ENCODE measurements at places on chromosomes 3 and 15. TPM values are rescaled to one million over a fixed set of nuclear protein-coding genes. Genes with fewer than 3 reads are reported as not detected.

The ANKUB1 gene
- total RNA-seq, result not detected

The OR5K2 gene
- total RNA-seq, result not detected

The DPPA4 gene
- 14.9 TPM for total RNA-seq

The SPINK8 gene
- total RNA-seq, result not detected

The SLC22A14 gene
- 0.29 TPM for total RNA-seq

The KIF7 gene
- total RNA-seq, result 15.5 TPM

The TBCCD1 gene
- 16.6 TPM for total RNA-seq

The TEX9 gene
- 19.7 TPM for total RNA-seq

GRCh38 chr15:31477301-31477700 is 150.7 kb downstream of the KLF13 start:
- no peak for DNase-seq

DNA sequence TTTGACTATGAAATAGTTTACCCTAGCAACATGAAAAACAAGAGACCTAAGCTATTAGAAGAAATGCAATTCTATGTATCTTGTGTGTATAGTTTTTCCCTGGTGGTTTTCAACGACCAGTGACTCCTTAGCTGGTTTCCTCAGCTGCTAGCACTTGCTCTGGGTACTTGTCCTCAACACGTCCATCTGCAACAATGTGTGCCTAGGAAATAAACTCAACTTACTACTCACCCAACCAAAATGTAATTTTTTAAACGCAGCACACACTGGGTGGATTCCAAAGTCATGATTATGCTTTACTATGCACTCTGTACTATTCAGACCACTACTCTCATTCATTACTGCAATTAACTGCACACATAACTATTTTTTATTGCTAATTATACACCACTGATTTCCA is 31.0 kb downstream of the CPA3 start:
- no peak for DNase-seq

- DNase-seq, result no peak
Observed at GRCh38 chr15:61182946-61183345, 46.2 kb downstream of the RORA start.

DNA sequence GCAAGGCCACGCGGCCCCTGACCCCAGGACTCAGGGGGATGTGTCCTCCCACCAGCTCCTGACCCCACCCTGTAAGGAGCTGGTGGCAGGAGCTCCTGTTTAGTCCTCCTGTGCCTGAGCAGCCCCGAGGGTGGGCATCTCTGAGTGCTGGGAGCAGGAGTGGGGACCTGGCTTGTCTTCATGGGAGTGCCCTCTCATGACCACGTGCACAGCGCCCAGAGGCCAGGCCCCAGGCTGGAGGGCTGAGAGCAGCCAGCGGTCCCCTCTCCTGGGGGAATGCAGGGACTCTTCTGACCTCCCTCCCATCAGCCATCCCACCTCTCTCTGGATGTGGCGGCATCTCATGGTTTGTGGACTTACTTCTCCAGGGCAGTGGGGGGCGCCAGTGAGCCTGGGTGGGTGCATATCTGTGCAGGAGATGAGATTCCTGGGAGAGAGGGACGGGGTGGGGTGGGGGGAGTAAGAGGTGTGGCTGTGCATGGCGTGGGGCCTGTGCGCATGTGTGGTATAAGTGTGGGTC is 205.6 kb downstream of the TBC1D2B start:
- DNase-seq, result no peak

DNA sequence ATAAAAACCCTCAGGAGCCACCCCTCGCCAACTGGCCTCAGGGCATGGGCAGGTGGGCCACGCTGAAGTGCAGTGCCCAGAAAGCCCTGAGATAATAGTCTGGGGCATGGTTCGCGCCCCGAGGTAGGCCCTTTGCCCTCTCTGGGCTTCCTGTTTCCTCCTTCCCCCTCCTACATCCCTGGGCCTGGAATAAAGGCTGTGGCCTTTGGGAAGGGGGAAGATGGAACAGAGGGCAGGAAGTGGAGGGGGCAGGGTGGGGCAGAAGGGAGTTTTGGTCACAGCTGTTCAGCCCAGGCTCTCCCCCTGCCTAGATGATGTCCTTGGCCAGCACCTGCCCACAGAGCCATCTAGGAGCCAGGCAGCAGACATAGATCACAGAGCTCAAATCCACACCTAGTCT is 11.3 kb downstream of the CSRNP1 start:
- no peak for DNase-seq

GRCh38 chr15:81896356-81896755 is 149.5 kb downstream of the MEX3B start:
- DNase-seq, result no peak

- no peak for DNase-seq
Observed at GRCh38 chr15:75659928-75660645, 12.4 kb downstream of the SNX33 start.

DNA sequence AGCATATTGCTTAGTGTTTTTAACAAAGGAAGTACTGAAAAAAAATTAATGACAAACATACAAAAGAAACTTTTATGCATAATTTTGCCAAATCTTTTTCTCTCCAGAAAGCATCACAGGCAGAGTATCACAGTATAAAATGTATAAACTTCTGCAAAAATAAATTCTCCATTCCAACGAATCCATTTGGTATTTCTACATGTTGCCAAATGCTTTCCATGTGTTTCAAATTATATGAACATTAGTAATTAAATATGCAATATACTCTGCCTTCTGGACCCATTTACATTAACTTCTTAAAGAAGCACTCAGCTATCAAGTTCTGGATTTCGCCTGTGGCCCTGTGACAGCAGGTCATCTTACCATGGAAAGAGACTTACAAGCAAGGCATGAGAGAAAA is 189.1 kb upstream of the ALCAM start:
- no peak for DNase-seq

GRCh38 chr3:58035524-58036255 is 27.5 kb downstream of the FLNB start:
- DNase-seq, result no peak

DNA sequence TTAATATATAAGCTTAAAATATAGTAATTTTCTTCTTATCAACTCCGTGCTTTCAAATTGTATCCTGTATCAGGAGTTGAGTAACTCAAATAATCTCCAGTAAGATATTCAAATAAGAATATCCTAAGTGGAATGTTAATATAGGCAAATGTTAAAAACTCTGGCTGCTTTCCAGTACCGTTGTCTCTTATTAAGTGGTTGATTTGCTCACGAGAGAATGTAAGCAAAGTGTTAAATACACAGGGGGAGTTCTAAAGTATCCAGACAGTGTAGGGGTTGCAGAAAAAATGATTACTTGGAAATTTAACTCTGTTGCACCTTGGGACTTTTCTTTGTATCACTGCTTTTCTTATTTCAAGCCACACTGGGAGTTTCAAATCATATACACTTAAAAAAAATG is 478.9 kb upstream of the TBL1XR1 start:
- no peak for DNase-seq

- DNase-seq, result no peak
Observed at GRCh38 chr3:184593220-184593927, 31.8 kb downstream of the EPHB3 start.

DNA sequence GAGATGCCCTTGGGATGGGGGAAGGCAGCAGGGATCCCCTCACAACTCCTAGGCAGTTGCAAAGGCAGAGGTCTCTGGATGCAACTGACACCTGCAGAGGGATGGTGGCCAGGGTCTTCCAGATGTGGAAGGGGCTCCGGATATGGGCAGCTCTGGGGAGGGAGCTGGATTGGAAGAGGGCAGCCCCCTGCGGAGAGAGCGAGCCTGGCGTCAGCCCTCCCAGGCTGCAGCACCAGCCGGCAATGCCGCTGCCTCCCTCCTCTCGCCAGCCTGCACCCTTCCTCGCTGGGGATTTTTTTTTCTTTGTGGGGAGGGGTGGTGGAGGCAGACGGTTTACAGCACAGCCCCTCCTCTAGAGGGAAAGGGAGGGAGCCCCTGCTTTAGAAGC is 1.6 kb downstream of the INSYN1 start:
- no peak for DNase-seq

DNA sequence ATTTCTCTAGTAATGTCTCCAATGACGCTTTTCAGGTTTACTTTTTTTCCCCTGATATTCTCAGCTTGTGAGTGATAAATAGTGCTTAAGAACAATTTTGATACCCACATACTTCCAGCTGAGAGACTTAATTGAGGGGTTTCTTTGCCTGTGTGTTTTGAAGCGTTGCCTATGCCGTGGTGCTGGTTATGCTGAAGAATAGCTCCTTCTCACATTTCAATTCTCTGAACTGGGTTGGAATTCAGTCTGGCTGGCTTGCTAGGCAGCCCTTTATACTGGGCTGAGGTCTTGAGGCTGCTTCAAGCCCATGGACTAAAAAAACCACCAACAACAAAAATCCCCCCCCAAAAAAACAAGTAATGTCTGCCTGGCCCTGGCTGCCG is 87.4 kb downstream of the CHST2 start:
- DNase-seq, result no peak

DNA sequence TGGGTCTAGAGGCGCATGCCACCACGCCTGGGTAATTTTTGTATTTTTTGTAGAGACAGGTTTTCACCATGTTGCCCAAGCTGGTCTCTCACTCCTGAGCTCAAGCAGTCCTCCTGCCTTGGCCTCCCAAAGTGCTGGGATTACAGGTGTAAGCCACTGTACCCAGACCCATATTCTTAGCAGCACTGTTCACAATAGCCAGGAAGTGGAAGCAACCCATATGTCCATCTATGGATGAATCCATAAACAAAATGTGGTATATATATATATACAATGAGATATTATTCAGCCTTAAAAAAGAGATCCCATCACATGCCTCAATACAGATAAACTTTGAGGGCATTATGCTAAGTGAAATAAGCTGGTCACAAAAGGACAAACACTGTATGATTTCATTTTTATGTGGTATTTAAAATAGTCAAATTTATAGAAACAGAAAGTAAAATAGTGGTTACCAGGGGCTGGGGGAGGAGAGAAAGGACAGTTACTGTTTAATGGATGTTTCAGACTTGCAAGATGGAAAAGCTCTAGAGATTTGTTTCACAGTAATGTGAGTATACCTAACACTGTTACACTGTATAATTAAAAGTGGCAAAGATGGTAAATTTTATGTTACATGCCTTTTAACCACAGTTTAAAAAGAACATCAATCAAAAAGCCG is 35.7 kb upstream of the GRAMD1C start:
- no peak for DNase-seq

- DNase-seq, result no peak
Observed at GRCh38 chr3:192901435-192901834, 16.2 kb downstream of the MB21D2 start.

DNA sequence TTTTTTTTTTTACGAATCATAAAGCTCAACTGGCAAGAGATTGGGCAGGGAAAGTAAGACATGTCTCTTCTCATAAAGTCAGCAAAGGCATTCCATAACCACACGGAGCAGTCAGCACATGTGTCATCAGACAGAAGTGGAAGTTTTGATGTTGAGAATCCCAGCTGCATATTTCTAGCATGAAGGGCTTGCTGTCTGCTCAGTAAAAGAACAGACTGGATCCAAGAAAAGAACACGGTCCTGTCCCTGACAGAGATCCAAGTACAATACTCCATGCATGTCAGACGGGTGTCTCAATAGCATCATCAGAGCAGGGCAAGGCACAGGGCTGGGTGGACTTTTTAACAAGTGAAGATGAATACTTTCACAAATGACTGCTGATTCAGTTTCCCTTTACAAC is 38.2 kb downstream of the ABI3BP start:
- DNase-seq, result no peak

- DNase-seq, result no peak
Observed at GRCh38 chr3:166405465-166405864, 568.2 kb upstream of the BCHE start.

DNA sequence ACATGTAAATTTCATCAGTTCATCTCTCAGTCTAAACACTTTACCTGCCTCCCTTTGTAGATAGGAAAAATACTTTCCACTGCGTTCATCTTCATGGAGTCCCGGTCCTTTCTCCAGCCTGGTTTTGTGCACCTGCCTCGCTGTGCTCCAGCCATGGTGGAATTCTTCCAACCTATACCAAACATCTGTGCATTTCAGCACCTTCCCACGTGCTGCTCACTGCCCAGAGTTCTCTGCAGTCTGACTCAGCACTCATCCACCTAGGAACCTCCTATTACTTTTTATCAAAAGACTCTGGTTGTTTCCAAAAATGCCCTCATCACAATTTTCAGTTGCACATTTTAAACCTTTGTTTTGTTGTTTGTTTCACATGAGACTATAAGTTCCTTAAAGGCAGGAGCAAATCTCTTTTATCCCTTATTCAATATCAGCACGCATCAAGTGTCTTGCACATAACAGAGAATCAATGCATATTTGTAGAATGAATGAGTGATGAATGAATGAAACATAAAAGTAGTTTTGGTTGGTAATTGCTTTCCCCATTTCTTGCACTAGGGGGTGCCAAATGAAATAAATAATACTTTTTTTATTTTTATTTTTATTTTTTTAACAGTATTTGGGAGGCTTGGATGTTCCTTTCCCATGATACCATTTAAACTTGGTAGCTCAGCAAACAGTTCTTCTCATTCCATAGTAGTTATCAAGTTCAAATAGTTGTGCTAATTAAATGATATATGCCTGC is 30.2 kb upstream of the ADAMTS9 start:
- DNase-seq, result no peak

All from type B pancreatic cell (in vitro differentiated cells).